ENCODE measurements at places on chromosomes 6 and 20. TPM values are rescaled to one million over a fixed set of nuclear protein-coding genes. Genes with fewer than 3 reads are reported as not detected.

ULBP2 gene
- total RNA-seq: 17.3 TPM

FAXC gene
- total RNA-seq: 10.9 TPM

IMPG1 gene
- not detected for total RNA-seq

VAPB gene
- total RNA-seq: 9.2 TPM

SLC13A3 gene
- total RNA-seq: not detected

OPRM1 gene
- not detected for total RNA-seq

CDC25B gene
- 63.0 TPM for total RNA-seq

ENPP1 gene
- total RNA-seq: 5.6 TPM

CDSN gene
- not detected for total RNA-seq

GRCh38 chr6:128464790-128465189, 55.6 kb downstream of the PTPRK start:
- no peak for DNase-seq

GRCh38 chr20:23135449-23136420, 49.6 kb upstream of the CD93 start:
- DNase-seq: no peak

GRCh38 chr20:32434434-32434833, 76.3 kb downstream of the ASXL1 start:
- no peak for DNase-seq

DNA sequence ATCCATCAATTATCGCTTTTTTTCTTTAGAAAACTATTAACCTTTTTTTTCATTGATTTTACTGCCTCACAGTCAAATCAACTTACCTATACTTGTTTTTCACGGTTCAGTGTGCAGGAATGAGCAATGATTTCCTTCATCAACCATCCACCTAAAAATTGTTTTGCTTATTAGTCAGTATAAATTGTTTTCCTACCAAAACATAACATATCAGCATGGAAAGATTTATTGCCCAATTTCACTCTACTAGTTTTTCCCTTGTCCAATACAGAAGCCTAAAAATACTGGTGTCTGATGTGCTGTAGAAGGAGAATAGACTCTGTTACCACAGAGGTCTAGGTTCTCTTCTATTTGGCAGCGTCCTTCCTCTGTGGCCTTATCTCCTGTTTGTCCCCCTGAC, 558.2 kb upstream of the CITED2 start:
- peak; percentile 13 for DNase-seq

DNA sequence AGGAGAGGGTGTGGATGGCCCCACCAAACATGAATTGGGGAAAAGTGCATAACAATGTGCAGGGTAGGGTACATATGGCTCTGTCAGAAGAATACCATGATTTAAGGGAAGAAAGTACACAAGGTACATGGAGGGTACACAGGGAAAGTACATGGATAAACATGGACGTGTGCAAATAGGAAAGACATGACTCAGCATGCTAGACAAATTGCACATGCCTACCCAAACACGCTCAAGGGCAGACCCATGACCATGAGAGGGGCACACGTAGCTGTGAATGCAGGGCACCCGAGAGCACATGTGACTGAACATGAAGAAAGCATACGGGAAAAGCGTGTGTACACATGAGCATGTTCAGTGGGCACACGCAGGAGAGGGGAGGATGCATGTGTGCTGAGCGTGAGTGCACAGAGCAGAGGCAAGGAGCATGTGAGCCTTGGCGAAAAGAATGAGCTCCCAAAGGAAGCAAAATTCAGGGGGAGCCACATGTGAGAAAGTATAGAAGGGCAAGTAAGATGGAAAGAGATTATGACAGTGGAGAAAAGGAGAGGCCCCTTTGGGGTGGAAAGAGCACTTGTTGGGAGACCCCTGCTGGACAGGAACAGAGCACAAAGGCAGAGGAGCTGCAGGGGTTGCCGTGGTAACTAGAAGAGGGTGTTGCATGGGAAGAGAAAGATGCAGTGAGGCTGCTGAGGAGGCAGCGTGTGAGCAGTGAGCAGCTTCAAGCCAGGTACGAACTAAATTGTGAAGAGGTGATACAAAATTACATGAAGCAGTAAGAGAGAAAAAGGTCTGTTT, 17.8 kb downstream of the OR2H2 start:
- DNase-seq: peak; percentile 17

- DNase-seq: no peak
Measured at GRCh38 chr6:150056916-150057315, 12.0 kb downstream of the ULBP3 start.

DNA sequence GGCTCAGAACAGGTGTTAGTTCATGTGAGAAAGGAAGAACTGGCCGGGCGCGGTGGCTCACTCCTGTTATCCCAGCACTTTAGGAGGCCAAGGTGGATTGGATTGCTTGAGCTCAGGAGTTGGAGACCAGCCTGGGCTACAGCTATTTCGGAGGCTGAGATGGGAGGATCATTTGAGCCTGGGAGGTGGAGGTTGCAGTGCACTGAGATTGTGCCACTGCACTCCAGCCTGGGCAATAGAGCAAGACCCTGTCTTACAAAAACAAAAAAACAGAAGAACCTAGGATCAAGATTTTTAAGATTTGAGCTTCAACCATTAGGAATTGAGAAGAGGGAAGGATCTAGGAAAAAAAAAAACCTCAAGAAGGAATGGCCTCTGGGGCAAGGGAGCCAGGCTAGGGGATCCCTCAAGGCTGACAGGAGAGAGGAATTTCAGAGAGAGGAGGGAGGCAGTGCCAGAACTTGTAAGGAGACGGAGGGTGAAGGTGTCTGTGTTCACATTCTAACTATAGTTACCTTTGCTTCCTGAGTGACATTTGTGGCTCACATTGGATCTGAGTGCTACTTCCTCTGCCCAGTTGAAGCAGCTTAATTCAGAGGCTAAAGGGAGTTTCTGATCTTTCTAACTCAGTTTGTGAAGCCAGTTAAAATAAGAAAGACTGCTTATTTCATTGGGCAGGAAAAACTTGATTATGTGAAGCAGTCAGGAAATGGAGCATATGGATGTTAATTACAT, 26.1 kb downstream of the CHMP4B start:
- no peak for DNase-seq

GRCh38 chr6:125193208-125193607, 39.6 kb downstream of the TPD52L1 start:
- DNase-seq: peak; percentile 29

DNA sequence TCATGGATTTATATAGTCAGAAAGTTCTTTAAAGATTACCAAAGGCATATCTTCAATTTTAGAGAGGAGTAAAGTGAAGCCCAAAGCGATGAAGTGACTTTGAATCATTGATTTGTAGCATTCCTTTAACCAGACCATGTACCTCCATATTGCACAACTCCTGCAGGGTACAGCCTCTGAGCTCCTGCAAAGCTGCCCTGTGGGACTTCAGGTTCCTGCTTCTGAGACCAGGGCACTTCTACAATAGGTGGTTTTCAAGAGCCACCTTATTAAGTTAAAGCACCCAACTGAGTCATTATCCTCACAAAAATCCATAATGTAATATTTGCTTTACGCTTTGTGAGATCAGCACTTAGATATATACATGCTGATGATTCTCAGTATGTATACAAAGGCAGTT, 270.7 kb upstream of the RGS17 start:
- DNase-seq: no peak

DNA sequence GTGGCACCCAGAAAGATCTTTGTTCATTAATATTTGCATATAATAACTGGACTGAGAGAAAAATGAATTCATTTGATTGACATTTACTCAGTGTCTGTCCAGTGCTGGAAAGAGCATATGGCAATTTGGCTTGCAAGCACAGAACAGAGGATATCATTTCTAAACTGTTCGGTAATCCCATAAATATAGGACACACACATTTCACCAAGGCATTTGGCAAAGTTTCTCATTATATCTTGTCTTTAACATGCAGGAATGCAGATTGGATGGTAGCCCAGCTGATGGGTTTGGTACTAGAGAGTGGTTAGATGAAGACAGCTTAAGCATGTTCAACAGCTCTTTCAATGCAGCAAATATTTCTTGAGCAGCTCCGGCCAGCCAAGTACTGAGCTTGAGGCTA, 259.2 kb downstream of the PRKN start:
- DNase-seq: no peak

- DNase-seq: no peak
Measured at GRCh38 chr20:48759631-48760245, 68.1 kb downstream of the PREX1 start.

DNA sequence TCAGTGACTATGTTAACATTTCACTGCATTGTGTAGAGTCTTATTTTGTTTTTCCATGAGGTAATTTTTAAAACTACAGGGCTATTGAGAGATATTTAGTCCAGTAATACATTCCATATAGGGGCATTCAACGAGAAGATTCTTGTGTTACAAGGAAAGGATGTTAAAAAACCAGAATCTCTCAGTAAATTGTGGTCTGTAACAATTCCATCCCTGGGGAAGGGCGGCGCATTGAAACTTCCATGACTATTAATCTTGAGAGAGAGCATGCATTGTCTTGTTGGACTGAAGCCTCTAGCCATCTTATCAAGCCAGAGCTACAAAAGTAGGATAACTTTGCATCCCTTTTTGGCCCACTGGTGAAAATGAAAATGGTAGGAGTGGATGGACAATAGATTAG, 119.7 kb downstream of the BCKDHB start:
- no peak for DNase-seq

DNA sequence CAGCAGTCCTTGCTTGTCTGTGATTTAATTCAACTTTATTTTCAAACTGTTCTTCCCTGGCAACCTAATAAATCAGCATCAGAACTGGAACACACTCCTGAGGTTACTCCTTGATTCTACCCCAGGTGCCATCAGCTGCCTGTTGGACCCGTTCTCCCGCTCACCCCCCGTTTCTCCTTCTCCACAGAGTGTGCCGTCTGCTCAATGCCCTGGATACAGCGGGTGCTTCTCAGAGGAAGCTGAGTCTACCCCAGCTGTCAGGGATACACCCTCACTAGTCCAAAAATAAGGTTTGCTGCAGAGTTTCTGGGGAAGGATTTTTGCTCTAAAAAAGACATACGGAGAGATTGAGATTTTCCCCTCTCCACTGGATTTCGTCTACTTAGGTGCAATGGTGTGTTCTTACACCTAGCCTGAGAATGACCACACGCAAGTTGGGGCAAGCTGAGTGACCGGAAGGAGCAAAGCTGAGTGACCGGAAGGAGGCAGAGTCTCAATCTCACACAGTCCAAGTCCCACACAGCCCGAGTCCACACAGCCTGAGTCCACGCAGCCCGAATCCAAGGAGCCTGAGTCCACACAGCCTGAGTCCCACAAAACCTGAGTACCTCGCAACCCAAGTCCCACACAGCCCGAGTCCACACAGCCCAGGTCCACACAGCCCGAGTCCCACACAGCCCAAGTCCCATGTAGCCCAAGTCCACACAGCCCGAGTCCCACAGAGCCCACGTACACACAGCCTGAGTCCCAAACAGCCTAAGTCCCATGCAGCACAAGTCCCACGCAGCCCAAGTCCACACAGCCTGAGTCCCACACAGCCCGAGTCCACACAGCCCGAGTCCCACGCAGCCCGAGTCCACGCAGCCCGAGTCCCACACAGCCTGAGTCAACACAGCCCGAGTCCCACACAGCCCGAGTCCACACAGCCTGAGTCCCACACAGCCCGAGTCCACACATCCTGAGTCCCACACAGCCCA, 58.6 kb upstream of the DACT2 start:
- DNase-seq: no peak

GRCh38 chr6:144216668-144217218, 66.4 kb downstream of the STX11 start:
- no peak for DNase-seq

DNA sequence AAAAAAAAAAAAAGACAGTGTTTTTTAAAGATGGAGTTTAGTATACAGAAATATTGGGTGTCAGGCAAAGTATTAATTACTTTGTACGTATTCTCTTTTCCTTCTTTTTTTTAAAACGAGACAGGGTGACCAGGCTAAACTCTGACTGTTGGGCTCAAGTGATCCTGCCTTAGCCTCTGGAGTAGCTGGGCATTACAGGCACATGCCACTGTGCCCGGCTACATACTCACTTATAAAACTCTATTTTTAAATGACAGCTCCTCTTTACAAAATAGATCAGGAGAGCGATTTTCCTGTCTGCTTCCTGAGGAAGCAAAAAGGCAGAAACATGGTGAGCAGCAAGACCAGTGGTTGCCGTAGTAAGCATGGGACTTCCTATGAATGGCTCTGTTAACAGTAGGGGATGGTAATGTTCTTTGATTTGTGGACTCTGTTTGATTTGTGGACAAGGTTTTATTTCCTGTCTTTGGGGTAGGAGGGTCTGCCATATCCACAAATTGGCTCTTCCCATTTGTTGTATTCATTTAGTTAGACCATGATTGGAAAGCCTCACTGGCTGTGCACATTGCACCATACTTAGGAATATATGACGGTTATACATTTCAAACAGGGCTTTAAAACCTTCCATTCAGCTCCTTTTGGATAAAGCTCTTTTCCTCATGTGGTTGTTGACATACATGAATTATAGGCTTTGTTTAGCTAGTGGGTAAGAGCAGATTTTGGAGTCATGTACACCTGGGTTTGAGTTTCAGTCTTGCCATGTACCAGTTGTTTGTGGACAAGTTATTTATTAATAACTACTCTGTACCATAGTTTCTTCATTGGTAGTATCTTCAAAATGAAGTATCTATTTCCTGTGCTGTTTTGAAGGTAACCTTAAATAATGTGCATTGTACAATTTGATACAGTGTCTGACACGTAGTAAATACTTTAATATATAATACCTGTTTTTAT, 45.1 kb downstream of the PTPRA start:
- no peak for DNase-seq

DNA sequence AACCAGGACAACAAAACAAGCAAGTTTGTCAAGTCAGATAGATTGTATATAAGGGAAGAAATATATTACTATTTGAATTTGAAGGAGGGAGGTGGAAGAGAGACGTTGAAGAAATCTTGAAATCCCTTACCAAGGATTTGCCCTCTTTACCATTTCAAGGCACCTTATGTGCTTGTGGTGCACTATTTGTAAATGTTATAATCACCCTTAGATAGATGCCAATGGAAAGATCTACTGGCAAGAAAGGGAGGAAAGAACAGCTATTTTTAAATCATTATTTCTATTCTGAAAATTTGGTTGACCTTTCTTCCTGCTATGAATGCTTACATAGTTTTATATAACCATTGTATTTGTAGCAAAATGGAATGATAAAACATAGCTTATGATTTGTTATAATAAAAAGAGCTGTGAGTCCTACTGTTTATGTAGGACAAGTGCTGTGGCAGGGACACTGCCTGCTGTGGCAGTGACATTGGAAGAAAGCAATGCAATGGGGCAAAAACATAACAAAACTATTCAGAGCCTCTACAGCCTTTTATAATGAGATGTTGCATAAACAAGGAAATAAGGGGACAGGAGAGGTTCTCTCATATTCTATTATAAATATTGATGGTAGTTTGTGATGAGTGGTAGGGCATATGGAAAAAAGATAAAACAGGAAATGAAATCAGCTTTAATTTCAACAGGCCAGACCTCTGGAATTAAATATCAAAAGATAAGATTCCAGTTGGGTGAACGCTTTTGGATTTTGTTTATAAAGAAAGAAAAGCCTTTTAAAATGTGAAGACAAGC, 1145.2 kb upstream of the GJE1 start:
- DNase-seq: no peak

GRCh38 chr6:1770435-1770843, 160.7 kb downstream of the FOXC1 start:
- no peak for DNase-seq

DNA sequence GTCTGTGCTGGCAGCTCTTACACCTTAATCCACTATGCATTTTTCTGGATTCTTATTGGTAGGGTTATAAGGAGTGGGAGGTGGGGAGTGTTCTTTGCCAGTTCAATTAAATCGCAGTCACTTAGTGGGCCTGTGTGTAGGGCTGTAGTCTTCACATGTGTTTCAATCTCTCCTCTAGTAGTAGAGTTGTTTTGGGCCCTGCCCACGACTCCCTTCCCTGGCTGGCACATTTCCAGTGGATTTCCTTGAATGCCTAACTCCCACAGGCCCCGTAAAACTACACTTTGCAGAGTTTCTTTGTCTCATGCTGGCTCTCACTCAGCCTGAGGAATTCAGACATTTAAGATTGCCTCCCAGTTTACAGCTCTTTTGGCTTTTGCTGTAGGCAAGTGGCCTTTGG, 414.0 kb upstream of the OPRM1 start:
- DNase-seq: no peak
